ENCODE measurements at places on chromosomes 12 and 14. TPM values are rescaled to one million over a fixed set of nuclear protein-coding genes. Genes with fewer than 3 reads are reported as not detected.

NABP2 gene
- 29.5 TPM for polyA plus RNA-seq

PZP gene
- 0.68 TPM for polyA plus RNA-seq

GLIPR1L1 gene
- 0.60 TPM for polyA plus RNA-seq

NINJ2 gene
- 1.2 TPM for polyA plus RNA-seq

PELI2 gene
- polyA plus RNA-seq: 29.1 TPM

GRCh38 chr14:70696026-70696425 is 54.3 kb downstream of the TTC9 start:
- no peak for DNase-seq

DNA sequence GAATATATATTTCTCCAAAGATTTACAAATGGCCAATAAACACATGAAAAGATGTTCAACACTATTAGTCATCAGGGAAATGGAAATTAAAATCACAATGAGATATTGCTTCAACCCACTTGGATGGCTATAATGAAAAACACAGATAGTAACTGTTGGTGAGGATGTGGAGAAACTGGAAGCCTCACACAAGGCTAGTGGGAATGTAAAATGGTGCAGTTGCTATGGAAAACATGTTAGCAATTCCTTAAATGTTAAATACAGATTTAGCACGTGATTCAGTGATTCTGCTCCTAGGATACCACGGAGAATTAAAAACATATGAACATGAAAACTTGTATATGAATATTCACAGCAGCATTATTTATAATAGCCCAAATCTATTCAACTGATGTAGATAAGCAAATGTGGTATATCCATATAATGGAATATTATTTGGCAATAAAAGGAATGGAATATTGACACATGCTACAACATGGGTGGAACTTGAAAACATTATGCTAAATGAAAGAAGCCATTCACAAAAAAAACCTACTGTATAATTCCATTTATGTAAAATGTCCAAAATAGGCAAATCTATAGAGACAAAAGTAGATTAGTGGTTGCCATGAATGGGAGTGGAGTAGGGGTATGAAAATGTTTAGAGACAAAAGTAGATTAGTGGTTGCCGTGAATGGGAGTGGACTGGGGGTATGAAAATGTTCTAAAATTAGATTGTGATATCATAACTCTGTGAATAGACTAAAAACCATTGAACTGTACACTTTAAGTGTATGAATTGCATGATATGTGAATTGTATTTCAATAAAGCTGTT is 227.1 kb upstream of the DDHD1 start:
- DNase-seq: no peak

DNA sequence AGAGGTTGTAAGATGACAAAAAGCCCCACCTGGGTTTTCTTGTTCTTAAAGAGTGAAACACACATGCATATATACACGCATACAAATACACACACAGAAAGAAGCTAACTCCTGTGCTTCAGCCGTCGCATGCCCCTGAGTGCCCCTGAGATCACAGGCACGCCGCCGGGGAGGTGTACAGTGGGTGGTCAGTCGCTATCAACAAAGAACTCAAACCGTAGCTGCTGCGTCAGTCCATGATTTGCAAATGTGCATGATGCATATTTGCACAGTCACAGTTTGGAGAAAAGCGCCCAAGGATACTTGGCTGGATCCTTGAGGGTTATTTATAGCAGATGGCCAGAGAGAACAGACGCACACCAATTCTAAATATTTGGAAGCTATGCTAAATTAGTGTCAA is 206.9 kb downstream of the TMEM132D start:
- DNase-seq: no peak

DNA sequence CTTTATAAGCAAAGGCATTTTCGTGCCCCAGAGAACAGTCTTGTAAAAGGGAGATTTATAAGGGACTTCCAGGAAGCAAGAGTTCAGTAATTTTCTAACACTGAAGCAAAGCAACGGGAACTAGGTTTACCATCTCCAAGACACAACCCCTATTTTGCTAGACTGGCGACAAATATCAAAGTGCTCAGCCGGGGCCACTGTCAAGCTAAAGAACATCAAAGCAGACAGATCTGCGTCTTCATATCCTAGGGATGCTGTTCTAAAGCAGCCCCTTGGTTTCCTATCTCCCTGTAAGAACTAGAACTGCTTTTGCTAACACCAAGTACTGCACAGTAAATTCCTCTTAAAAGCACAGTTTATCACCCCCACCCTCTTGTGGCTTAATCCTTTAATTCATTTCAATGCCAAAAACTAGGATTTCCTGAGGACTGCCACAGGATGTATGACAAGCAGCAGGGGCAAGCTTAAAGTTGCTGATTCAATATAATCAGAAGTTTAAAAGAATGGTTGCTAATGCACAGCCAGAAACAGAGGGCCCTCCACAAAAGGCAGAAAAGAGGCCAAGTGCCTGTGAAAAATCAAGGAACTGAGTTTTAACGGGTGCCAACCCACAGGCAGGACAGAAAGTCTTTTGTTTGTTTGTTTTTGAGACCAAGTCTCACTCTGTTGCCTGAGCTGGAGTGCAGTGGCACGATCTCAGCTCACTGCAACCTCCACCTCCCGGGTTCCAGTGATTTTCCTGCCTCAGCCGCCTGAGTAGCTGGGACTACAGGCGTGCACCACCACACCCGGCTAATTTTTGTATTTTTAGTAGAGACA is 44.0 kb upstream of the ISM2 start:
- DNase-seq: no peak

DNA sequence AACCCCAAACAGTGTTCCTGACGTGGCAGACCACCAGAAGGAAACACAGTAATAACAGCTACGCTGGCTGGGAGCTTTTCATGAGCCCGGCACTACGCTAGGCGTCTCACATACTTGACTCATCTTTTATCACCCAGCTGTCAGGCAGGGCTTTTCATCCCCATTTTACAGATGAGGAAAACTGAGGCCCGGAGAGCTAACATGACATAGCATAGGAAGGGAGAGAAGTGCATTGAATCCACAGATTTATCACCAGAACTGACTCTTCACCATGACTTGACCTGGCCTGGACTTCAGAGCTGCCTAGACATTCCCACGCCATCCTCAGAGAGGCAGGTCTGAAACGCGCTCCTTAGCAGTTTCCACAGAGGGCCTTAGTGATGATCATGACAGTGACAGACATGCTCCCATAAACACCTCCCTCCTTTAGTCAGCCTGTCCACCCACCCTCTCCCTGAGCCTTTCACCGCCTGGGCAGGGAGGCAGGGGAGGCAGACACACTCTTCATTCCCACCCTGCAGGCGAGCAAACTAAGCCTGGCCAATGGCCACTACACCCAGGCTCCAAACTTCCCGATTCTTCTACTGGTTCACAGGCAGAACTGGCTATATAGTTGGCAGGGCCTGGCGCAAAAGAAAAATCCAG is 56.2 kb downstream of the RBM19 start:
- DNase-seq: no peak

DNA sequence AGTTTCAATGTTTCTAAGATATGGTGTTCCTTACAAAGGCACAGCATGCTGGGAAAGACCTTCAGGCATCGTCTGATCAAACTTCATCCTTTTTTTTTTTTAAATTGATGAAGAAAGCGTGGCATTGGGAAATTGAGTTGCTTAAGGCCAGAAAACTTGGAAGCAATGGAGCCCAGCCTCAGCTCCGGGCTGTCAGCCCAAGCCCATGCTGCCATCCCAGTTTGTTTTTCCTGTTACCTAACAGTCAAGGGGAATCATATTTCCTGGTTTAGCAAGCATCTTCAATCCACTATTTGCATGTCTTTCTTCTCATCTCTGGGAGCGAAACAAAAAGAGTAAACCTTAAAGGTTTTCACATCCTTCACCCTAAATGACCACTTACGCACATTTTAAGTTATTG is 200.2 kb downstream of the CHST11 start:
- no peak for DNase-seq

GRCh38 chr12:49733219-49734017 is 7.9 kb upstream of the TMBIM6 start:
- DNase-seq: no peak

GRCh38 chr12:31322801-31323207 is 3.1 kb downstream of the SINHCAF start:
- no peak for DNase-seq

DNA sequence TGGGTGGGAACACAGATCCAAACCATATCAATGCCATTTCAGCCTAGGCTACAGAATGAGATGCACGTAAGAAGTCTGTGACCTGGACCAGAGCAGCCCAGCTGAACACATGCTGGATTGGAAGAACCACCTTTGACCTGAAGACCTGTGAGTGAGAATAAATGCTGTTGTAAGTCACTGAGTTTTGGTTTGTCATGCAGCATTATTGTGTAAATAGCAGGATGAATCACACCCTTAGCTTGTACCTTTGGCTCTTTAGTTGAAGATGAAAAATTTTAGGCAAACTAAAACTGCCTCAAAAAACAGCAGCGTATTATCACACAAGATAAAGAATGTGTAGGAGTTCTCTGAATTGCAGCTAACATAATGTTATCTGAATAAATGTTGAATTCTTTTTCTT is 199.4 kb upstream of the LRIG3 start:
- DNase-seq: no peak

GRCh38 chr14:39592116-39592789 is 160.0 kb upstream of the FBXO33 start:
- DNase-seq: no peak

GRCh38 chr12:96171905-96172304 is 22.3 kb upstream of the ELK3 start:
- no peak for DNase-seq
